A549 treated with DMSO at 1 μM for 4 hours (cell line): ENCODE measurements at places on chromosomes 6 and 20. TPM values are rescaled to one million over a fixed set of nuclear protein-coding genes. Genes with fewer than 3 reads are reported as not detected.

Gene COL11A2
- total RNA-seq, result 0.72 to 1.3 TPM (median 0.89 TPM) in 5 replicates

Gene ETV7
- total RNA-seq, result 0.13 to 0.17 TPM (median 0.15 TPM) in 4 of 5 replicates, not detected in the other

Gene SLC22A2
- 0.06 TPM in 1 of 5 replicates, not detected in the others for total RNA-seq

Gene ADGRF4
- total RNA-seq, result 6.8 to 8.8 TPM (median 7.2 TPM) in 5 replicates

Gene SNAP25
- 16.7 to 22.0 TPM (median 18.6 TPM) in 5 replicates for total RNA-seq

Gene CD164
- total RNA-seq, result 87.3 to 130 TPM (median 110 TPM) in 5 replicates

Gene NEURL2
- 0.88 to 1.3 TPM (median 1.2 TPM) in 5 replicates for total RNA-seq

Gene RFX6
- not detected in 5 replicates for total RNA-seq

Gene ZNF334
- not detected in 5 replicates for total RNA-seq

Gene SIRT5
- 3.3 to 4.9 TPM (median 4.1 TPM) in 5 replicates for total RNA-seq

Gene FRS3
- total RNA-seq, result 1.9 to 2.7 TPM (median 2.5 TPM) in 5 replicates
